ENCODE measurements at places on chromosomes 4 and X.

GRCh38 chr4:41294445-41295062 lies 37.8 kb downstream of the UCHL1 start:
- no peak for DNase-seq

GRCh38 chr4:36351082-36351666 lies 69.8 kb downstream of the DTHD1 start:
- DNase-seq = no peak

DNA sequence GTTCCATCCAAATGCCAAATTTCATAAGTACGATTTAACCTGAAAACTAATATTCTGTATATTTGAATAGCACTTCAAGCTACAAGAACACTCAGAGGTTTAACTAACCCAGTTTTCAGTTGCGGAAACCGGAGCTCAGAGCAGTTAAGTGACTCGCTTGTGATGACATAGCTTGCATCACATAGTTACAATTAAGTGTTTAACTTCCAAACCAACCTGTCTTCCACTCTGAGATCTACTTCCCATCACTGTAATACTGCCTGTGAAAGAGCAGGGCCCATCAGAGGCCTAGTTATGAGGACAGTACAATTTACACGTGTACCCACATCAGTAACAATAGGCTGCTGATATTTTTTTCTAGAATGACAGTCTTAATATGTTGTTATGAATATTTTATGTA lies 120.3 kb downstream of the MAD2L1 start:
- no peak for DNase-seq

GRCh38 chr4:72567821-72568675 lies 973 bp downstream of the ADAMTS3 start:
- DNase-seq = peak; percentile 20

- no peak for DNase-seq
Observed at GRCh38 chr4:40723728-40724127, 26.0 kb upstream of the NSUN7 start.

GRCh38 chr4:20317424-20317985 lies 65.8 kb downstream of the SLIT2 start:
- no peak for DNase-seq

DNA sequence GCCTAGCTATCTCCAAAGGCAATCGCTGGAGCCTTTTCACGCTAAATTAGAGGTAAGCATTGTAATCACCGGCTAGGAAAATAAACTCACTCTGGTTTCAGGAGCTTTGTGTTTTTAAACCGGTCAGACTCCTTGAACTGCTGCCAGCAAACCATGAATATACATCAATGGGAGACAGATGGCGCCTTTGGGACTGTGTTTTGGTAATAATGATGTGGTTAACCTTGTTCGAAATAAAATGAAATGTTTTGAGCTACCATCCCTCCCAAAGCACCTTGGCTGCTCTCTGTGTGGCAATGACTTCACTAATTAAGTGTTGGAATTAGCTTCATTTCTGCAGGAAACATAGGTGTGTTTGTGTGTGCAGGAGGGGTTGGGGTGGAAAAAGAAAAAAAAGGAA lies 65.3 kb downstream of the CLNK start:
- DNase-seq = no peak

GRCh38 chrX:82127228-82128123 lies 925.6 kb downstream of the SH3BGRL start:
- DNase-seq = no peak

GRCh38 chr4:185464183-185464582 lies 7.3 kb downstream of the CCDC110 start:
- no peak for DNase-seq

DNA sequence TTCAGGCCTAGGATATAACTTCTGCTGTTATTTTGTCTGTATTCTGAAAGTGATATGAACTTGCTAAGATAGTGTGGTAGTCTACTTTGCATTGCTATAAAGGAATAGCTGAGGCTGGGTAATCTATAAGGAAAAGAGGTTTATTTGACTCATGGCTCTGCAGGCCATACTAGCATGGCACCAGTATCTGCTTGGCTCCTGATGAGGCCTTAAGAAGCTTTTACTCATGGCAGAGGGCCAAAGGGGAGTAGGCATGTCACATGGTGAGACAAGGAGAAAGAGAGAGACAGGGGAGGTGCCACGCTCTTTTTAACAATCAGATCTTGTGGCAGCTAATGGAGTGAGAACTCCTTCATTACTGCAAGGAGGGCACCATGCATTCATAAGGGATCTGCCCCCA lies 247.3 kb downstream of the GPAT3 start:
- no peak for DNase-seq

DNA sequence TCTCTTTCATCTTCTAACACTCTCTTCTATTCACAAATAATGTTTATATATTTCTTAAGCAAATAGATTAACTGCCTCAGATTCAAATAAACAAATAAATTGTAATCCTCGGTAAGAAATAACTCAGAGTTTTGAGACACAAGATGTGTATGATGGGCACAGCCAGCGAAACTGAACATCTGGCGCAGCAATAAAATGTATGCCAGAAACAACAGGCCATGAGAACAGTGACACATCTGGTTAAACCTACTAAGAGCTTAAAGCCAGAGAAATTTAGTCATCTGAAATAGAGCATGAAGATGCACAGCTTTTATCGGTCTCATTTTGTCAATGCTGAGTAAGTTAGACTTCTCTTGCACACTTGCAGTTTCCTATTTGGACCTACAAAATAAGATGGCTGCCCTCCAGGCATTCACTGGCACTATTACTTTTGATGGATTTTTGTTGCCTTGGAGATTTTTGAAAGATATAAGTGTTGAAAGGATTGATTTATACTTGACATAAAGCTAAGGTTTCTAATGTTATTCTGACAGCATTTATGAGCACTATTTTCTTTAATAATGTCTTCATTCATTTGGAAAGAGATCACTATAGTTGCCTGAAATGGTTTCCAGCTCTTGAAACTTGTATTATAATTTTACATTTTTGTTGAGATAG lies 1444.0 kb downstream of the PCDH18 start:
- no peak for DNase-seq

DNA sequence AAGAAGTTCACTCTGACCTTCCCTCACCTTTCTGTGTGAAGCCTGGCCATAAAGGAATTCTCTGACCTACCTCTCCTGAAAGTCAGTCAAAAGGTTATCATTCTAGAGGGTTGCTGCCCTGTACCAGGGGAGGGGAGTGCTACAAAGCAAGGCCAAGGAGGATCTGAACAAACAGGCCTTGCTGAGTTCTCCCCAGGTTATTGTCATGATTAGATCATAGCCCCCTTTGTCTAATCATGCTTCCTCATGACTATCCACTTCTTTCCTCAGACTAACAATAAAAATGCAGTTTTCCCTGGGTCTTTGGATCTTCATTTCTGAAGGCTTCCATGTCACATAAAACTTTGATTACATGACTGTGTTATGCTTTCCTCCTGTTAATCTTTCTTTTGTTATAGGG lies 472.0 kb downstream of the IQCM start:
- DNase-seq = no peak

- DNase-seq = no peak
Observed at GRCh38 chr4:142845293-142846107, 601 bp downstream of the INPP4B start.

- no peak for DNase-seq
Observed at GRCh38 chr4:96675416-96675815, 835.5 kb downstream of the PDHA2 start.

GRCh38 chr4:89270792-89271191 lies 36.8 kb downstream of the GPRIN3 start:
- DNase-seq = no peak

DNA sequence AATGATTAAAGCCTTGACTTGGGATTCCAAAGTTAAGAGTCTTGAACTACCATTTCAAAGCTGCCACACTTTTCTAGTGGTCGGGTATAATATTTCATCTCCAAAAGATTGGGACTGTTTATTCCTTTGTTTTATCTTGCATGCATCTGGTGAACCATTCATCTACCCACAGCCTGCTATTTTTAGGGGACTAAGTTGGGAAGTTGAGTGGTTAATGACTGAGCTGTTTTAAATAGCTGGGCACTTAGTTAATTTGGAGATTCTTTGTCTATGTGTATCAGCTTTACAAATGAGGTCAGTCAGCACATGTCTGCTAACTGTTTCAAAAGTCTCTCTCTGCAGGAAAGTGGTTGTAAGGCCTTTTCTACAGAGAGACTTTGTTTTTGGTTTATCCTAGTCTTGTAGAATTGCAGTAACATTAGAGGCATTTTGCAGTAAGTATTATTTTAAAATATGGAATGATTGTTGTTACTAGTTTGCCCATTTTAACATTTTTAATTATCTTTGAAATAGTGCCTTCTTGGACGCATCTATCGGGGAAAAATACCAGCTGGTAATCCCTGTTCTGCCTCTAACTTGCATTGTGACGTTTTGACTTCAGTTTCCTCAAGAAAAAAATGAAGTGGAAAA lies 8.2 kb downstream of the BMP2K start:
- DNase-seq = no peak

DNA sequence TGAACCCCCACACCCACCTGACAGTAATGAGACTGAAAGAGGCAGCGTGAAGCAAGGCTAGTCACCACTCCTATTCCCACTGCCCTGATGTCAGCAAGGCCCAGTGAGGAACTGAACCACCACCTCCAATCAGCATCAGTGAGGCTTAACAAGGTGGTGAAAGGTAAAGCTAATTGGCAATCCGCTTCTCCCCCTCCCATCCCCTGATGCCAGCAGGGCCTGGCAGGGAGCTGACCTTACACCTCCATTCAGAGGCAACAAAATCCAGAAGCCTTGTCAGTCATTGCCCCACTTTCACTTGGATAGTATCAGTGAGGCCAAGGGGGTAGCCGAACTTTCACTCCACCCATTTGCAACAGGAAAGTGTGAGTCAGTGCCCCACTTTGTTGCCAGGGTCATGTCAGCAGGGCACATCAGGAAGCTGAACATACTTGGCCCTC lies 60.8 kb downstream of the AWAT2 start:
- no peak for DNase-seq

- DNase-seq = no peak
Observed at GRCh38 chr4:56251556-56251955, 135.7 kb downstream of the AASDH start.

- no peak for DNase-seq
Observed at GRCh38 chr4:90994851-90995574, 867.8 kb downstream of the CCSER1 start.

DNA sequence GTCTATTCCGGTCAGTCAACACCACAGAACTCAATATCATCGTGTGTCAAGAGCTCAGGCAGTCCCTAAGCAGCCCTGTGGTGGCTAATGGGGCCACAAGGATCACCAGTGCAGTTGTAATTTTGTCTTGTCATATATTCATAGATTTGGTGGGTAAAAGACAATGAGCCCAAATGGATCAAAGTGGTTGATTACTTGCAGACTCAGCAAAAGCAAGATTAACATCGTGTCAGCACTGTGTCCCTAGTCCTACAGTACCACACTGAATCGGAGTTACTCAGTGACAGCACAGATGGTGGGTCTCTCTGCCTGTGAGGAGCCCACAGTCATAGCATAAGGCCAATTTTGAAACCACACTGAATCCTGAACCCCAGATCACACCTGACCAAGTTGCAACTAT lies 8.7 kb downstream of the XAGE5 start:
- DNase-seq = no peak

- no peak for DNase-seq
Observed at GRCh38 chr4:19009881-19010280, 988.3 kb upstream of the LCORL start.

DNA sequence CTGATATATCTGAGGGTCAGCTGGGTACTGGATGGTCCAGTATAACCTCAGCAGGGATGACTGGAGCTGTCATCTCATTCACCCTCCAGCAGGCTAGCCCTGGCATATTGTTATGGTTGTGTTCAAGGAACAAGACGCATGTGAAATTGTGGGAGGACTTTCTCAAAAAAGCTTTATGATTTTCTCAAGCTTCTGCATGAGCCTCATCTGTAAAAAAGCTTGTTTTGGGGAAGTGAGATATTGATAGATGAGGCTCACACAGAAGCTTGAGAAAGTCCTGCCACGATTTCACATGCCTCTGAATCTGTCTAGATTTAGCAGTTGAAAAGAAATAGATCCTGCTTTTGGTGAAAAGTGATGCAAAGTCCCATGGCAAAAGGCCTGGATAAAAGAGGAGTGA lies 93.4 kb downstream of the SPCS3 start:
- no peak for DNase-seq

DNA sequence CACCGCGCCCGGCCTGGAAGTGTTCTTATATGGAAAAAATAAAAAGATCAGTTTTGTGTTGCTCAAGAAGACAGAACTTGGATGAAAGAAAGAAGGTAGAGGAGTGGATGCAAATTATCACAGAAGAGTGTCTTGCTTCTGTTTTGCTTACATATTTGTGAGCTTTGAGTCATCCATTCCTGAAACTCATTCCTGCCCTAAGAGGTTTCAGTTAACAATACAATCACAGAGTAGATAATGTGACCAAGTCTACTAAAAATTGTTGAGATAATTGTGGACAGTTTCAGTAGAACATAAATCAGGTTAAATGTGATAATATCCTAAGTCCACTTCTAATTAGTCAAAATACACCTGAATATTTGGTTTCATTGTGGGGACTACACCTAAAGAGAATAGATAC lies 26.4 kb upstream of the LRCH2 start:
- no peak for DNase-seq

DNA sequence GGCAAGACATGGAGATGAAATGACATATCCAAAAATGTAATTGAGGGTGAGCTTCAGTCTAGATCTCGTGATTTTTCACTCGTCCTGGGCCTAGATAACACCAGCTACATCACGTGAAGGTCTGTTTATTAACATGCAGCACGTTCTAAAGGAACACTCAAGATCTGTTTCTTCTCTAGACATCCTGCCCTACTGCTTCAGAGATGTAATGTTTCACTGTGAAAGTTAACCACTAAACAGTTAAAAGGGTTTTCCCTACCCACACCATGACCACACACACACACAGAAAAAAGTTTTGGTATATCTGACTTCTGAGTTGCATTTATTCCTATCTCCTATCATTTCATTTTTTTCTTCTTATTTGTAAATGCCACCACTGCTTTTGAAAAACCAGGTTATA lies 52.3 kb upstream of the SMIM31 start:
- no peak for DNase-seq

DNA sequence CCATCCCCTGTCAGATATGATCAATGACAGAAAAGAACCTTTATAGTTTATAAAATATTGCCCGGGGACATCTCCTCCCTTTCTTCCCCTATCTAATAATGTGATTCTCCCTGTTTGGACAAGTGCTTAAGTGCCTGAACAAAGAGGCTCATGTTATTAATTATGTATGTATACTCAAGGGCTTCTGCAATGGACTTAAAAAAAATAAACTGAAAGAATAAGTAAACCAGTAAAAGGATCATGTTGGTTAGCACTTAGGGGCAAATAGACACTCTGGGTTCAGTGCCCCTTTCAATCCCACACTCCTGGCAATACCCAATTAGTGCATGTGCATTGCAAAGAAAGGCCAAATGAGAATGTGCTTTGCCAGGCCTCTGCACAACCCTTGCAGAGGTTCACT lies 30.7 kb upstream of the RPS6KA6 start:
- no peak for DNase-seq

GRCh38 chr4:92303621-92304027 lies at the start of gene GRID2:
Gene GRID2, plus strand, starts transcription at chr4:92303966.
- DNase-seq = no peak

- DNase-seq = no peak
Observed at GRCh38 chr4:6776920-6777635, 5.4 kb upstream of the KIAA0232 start.

GRCh38 chrX:8868070-8868773 lies 67.0 kb upstream of the FAM9A start:
- no peak for DNase-seq

Data from HL-60 (cell line).